ENCODE measurements at places on chromosomes 6 and 20.
A peak's percentile ranks its signal among the peaks of the same experiment; 100 is the strongest.

DNA sequence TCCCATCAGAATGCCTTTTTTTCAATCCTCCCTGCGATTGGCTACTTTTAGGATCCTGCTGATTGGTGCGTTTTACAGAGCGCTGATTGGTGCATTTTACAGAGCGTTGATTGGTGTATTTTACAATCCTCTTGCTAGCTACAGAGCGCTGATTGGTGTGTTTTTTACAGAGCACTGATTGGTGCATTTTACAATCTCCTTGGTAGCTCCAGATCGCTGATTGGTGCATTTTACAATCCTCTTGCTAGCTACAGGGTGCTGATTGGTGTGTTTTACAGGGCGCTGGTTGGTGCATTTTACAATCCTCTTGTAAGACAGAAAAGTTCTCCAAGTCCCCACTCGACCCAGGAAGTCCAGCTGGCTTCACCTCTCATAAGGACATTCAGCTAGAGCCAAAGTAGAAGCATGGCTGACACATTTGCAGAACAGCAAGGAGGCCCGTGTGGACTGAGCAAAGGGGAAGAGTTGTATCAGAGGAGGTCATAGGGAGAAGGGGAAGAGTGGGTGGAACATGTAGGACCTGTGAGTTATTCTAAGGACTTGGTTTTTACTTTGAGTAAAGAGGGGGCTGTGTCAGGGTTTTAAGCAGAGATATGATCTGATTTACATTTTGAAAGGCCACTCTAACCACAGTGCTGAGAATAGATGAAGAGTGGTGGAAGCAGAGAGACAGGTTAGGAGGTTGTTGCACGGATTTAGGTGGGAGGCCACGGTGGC, 2.6 kb downstream of the ALDH5A1 start:
- no peak for DNase-seq

DNA sequence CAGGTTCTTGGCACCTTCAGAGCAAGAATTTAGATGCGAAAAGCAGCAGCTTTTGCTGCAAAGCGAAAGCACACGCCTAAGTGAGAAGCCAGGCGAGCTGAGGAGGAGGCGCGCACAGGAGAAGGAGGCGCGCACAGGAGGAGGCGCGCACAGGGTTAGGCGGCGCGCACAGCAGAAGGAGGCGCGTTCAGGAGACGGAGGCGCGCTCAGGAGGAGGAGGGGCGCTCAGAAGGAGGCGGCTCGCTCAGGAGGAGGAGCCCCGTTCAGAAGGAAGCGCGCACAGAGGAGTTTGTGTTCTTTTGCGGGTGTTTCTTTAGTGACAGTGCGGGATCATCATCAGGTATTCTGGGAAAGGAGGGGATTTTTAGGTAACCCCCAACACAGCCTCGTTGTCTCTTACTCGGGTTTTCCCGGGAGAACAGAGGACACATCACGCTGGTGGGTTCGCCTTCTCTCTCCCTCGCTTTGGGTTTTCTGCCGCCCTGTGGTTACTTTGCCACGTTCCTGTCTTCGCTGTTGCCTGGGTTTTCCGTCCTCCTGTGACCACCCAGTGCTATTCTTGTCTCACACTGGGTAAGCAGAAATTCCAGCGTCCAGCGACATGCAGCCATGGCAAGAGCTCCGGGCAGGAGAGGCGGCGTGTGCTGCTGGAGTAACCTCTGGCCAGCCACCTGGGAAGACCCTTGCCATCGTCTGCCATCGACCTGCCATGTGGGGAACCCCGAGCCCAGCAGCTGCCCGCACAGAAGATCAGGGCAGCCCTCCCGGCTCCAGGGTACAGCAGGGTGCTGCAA, 47.0 kb downstream of the WDR27 start:
- no peak for DNase-seq

GRCh38 chr20:62922451-62922921, 3.8 kb downstream of the DIDO1 start:
- DNase-seq: no peak

GRCh38 chr6:108589244-108589791, 28.6 kb downstream of the FOXO3 start:
- no peak for DNase-seq

DNA sequence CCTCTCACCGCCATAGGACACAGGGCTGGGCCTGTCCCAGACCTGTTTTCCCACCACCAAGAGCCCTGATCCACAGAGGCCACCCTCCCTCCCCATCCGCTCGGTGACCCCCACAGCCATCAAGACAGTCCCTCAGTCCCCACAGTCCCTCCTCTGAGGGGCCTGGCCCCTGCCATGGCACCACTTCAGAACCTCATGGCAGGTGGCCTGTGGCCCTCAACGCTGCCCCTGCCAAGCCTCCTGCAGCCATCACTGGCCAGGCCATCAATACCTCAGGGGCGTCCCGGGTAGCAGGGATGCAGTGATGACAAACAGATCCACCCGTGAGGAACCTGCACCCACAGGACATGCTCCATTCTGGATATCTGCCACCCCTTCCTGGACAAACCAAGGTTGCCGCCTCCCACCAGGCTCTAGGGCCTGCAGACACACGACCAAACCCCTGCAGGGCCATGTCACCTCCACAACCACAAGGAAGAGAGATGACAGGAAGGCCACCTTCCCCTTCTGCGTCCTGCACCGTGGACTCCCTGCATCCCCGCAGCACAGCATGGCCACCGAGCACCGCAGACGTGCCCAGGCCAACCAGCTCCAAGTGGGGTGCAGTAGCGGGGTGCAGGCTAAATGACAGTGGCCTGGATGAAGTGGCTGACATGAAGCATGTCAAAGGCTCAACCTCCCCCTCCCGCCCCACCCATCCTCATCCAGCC, 14.0 kb downstream of the TAF4 start:
- no peak for DNase-seq

DNA sequence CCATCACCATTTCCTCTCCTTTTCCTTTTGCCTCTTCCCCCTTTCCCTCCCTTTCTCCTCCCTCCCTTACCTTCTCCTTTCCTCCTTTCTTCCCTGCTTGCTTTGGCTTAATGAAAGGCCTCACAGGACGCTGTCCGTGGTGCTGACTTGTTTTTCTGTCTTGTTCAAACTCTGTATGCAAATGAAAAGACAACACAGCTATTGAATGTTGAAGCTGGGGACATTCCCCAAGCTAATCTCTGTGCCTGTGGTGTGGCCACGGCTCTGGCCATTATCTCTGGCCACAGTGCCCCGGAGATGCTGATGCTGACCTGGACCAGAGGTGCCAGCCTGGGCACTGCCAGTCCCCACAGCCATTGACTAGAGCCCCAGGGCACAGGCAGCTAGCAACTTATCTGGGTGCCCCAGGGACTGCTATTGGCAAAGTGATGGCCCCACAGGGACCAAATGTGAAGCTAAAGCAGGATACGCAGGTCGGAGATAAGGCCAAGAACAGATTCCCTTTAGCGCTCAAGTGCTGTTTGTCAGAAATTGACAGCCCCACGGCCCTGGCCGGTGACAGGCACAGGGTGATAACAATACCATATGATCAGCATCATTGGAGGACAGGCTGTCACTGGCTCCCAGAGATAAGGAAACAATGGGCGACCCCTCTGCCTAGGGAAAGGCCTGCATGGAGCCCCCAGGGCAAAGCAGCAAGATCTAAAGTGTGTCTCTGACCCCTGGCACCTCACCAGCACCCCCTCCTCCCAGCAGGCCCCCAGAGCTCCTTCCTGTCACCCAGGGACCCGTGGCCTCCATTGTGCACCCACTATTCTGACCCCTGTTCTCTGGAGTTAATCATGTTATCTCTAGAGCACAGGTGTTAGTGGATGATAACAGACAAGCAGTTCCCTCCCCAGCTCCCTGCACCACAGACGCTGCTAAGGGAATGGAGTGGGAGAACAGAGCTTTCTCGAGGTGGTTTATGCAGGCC, 31.6 kb upstream of the SLC32A1 start:
- no peak for DNase-seq

- peak; percentile 21 for DNase-seq
Measured at GRCh38 chr6:109009236-109009961, 85.2 kb downstream of the SESN1 start.

DNA sequence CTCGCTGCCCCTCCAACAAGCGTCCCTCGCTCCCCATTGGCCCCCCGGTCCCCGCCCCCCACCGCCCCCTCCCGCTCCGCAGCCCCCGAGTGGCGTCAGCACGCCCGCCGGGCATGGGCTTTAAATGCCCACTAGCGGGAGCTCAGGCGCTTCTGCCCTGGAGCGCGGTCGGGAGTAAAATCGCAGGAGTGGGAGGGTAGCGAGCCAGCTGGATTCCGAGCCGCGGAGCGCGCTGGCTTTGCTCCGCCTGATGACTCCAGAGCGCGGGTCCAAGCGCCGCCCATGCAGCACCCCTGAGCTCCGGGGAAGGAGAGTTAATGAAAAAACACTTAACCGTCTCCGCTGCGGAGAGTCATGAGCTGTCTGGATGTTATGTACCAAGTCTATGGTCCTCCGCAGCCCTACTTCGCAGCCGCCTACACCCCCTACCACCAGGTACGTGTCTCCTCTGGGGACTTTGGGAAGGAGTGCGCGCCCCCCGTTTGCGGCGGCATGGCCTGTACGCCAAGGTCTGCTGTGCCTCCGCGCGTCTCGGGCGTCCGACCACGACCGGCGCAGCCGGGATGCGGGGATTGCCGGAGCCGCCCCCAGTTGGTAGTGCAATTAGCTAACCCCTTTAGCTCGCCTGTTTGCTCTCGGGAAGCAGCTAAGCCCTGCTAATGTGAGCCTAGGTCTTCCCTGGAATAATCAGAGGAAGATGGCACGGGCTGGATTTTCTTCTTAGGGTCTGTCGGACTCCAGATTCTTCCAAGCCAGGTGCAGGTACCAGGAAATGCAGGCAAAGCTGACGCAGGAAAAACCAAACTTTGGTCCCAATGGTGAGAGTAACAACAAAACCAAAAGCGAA, at the start of gene VGLL2:
Gene VGLL2 (plus strand): TSS at position 149 of the 847 bp plus-strand sequence. CDS start 206 bp downstream, at position 355.
- no peak for DNase-seq

DNA sequence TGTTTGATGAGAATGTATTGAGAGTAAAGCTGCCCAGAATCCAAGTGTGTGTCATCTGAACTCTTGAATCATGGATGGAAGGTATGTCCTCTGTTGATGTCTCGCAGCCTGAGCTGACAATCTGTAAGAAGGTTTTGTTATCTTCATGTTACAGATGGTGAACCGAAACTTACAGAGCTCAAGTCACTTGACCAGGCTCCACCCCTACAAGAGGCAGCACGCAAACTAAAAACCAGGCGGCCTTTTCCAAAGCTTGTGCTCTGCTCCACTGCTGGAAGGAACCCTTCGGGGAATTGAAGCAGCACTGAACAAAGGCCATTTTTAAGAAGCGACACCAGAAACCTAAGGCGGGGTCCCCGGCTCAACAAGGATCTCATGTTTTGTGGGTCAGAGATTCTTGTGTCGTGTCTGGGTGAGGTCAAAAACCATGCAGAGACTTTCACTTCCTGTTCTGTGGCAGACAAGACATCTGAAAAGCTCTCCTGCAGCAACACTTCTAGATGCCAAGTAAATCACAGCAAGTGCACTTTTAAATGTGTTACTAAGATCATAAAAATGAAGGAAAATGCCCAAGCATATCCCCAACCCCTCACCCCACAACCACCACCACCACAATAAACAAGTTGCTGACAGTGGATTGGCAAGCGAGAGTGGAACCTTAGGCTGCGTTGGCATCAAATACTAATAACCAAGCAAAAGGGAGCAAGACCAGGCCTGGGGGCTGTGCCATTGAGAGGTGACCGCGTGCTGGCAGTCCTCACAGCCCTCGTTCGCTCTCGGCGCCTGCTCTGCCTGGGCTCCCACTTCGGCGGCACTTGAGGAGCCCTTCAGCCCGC, 27.3 kb downstream of the NQO2 start:
- DNase-seq: no peak

DNA sequence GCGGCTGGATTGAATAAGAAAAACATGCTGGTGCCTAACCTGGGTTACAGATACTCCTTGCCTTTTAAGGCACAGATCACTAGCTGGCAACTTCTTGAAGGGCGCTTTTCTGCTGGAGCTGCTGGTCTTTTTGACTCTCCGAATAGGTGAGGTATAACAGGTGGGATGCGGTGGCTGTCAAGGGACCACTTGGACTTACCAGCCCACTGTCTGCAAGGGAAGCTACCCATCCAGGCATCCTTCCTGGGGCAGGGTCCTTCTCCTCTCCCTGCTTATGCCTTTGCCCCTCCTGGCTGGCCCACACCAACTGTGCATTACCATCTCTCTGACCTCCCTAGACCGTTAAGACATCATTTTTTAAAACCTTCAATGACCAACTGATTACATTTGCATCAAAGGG, 57.4 kb downstream of the NPEPL1 start:
- DNase-seq: no peak

DNA sequence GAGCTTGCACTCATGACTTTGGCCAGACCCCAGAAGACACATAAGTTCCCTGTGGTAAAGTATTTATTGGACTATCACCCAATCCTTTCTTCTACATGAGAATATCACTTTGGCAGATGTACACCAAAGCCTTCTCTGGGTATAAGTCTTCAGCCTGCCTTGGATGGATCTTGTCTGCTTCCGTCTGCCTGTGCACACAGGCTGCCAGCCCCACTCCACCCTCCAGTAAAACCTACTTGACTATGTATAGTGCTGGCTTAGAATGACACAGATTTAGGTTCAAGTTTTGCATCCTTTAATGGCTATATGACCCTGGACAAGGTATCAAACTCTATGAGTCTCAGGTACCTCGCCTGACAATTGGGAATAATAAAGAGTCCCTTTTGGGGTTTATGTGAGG, 63.4 kb downstream of the BACH2 start:
- no peak for DNase-seq

DNA sequence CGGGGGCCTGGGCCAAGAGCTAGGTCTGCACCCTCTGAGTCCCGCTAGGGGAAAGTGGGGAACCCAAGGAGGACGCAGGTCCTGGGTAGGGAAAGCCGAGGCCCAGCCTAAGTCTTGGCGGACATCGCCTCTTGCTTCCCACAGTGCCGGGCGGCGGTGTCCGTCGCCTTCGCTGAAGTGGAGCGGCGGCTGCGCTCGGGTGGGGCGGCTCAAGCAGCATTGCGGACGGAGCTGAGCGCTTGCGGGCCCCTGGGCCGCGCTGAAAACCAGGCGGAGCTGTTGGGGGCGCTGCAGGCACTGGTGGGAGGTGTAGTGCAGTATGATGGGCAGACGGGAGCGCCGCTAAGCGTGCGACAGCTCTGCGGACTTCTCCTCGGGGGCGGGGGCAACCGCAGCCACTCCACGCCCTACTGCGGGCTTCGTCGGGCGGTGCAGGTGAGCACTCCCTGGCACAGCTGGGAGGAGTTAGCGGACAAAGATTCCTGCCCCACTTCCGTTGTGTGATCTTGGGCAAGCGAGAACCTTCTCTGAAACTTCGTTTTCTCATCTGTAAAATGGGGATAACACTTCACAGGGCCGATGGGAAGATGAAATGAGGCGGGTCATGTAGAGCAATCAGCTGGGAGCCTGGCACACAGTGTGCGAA, 4.2 kb downstream of the PRSS16 start:
- peak; percentile 79 for DNase-seq

DNA sequence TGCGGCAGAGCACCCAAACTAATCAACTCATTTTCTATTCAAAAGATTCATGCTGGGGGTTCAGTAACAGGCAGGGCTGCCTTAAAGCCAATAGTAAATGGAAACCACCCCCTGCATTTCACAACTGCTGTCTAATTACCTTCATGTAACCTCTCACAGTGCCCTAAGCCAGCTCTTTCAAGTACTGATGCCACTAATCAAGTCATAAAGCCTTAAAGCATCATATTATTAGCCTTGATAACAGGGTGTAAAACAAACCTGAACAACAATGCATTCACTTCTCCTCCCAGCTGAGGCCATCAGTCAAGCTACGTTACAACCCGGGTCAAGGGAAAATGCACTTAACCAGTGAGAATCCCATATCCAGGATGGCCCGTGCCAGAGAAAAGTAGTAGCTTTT, 33.0 kb downstream of the TRERF1 start:
- no peak for DNase-seq

GRCh38 chr20:23340524-23340923, 10.1 kb upstream of the NXT1 start:
- DNase-seq: peak; percentile 62

GRCh38 chr20:53716395-53716794, 122.8 kb upstream of the ZNF217 start:
- DNase-seq: no peak

GRCh38 chr6:22133357-22133756, 163.5 kb downstream of the PRL start:
- no peak for DNase-seq

Measured in SHP77 treated with DMSO at 0.1 percent for 48 hours (cell line).